Epithelial cell of proximal tubule (primary cell): ENCODE measurements at places on chromosomes 2 and 18. TPM values are rescaled to one million over a fixed set of nuclear protein-coding genes. Genes with fewer than 3 reads are reported as not detected.

GDF7 gene
- total RNA-seq = not detected in 2 replicates

FAM124B gene
- total RNA-seq = 0.07 TPM in 1 of 2 replicates, not detected in the other

CHRNG gene
- not detected in 2 replicates for total RNA-seq

RASGRP3 gene
- 0.36 and 1.1 TPM in 2 replicates for total RNA-seq

RAB12 gene
- 42.1 and 44.3 TPM in 2 replicates for total RNA-seq

IL36A gene
- not detected in 2 replicates for total RNA-seq

ST8SIA3 gene
- not detected in 2 replicates for total RNA-seq

TRIM43 gene
- not detected in 2 replicates for total RNA-seq

CNGA3 gene
- total RNA-seq = not detected in 2 replicates

FEV gene
- not detected in 2 replicates for total RNA-seq

MAPK4 gene
- 0.36 and 1.3 TPM in 2 replicates for total RNA-seq

SETBP1 gene
- total RNA-seq = 0.65 and 2.4 TPM in 2 replicates

DOK1 gene
- 30.5 and 35.7 TPM in 2 replicates for total RNA-seq

CBLN2 gene
- total RNA-seq = 0.07 TPM in 1 of 2 replicates, not detected in the other

C18orf54 gene
- total RNA-seq = 6.4 and 12.9 TPM in 2 replicates

FTCDNL1 gene
- total RNA-seq = 0.06 and 1.2 TPM in 2 replicates

GYPC gene
- total RNA-seq = 59.9 and 101 TPM in 2 replicates

CD302 gene
- total RNA-seq = 1.7 and 2.0 TPM in 2 replicates

GRCh38 chr2:64862623-64863022 lies 126.6 kb upstream of the SLC1A4 start:
- DNase-seq = no peak

DNA sequence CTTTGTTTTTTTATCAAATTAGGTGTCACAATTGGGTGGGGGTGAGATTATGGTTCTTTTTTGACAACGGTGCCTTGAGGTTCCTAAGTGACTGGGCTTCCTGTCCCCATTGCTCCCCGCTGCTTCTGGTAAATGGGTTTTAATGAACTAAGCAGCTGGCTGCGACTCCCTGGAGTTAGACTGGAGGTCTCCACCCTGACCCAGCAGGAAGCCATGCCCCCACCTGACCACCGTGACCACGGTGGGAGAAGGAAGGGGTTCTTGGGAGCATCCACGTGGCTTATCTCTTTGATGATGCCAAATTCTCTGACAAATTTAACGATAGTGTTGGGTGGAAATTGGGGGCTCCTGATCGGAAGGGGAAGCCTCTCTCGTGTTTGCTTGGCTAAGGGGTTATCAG lies 12.2 kb downstream of the CNDP2 start:
- no peak for DNase-seq

GRCh38 chr2:48728840-48729239 lies 26.7 kb downstream of the LHCGR start:
- DNase-seq = no peak

- no peak for DNase-seq
Measured at GRCh38 chr2:132816234-132816633, 146.2 kb upstream of the LYPD1 start.

DNA sequence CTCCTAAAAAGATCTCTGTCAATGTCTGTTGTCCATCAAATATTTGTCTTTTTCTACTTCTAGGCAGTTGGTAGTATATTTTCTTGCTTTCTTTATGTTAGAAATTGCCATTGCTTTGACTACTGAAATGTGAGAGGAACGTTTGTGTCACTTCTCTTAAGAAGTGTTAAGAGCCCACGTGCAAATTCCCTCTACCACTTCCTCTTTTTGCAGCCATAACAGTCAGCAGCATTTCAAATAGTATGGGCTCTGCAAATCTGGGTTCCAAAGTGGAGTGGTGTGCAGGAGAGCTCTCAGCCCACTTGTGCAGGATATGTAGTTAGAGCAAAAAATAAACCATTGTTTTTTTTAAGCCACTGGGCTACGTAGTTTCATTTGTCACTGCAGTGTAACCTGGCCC lies 314.0 kb downstream of the MEIS1 start:
- no peak for DNase-seq

DNA sequence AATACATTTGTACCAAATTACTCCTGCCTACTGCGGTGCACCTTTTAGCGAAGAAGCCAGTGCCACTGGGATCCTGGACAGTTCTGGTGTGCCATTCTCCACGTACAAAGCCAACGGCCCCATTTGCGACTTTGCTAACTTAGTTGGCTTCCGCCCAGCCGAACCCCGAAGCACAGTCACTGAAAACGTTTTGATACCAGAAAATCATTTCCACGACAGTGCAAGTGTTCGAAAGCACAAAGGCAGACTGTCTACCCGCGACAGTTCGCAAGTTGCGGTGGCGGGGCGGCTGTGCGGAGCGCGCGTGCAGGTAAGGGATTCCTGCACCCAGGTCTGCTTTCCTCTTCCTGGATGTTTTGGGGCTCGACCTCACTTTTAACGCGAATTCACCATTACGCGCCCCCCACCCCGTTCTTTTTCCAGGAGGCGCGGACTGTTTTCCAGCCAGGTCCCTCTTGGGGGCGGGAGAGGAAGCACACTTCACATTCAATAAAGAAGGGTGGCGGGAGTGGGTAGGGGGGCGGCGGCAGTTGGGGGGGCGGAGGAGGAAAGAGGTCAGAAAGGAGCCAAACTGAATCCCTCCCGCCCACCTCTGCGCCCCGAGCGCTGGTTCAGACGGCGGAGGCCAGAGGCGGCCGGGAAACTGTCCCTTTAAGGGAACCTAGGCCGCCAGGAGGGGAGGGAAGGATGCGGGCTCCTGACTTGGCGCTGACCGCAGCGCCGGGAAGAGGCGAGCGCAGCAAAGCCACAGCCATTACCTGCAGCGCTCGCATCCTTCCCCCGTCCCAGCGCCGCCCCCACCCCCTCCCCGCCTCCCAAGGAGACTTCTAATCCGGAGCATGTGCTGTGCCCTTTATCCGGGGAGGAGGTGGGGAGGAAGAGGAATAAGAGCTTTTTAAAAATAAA lies 107.4 kb upstream of the KCTD1 start:
- no peak for DNase-seq

GRCh38 chr2:85706599-85707296 lies 12.6 kb downstream of the GNLY start:
- DNase-seq = no peak

DNA sequence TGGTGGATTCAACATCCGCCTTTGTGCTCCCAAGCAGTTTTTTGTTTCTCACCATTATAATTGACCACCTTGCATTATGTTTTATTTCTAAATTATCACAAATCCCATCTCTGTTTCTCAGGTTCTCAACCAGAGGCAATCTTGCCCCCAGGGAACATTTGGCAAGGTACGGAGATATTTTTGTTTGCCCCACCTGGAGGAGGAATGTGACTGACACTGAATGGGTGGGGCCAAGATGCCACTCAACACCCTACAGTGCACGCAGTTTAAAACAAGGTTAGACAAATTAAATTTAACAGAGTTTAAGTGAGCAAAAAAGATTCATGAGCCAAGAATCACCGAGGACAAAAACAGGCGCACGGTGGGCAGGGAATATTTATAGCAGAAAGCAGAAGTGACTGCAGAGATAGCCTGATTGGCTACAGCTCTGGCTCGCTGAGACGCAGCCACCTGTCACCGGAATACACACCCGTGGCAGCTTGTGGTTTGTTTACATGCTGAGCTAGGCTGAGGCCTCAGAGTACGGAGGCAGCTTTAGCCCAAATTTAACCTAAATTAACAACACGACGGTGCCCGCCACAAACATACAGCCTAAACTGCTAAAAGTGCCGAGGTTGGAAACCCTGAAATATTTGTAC lies 150.0 kb upstream of the ALKAL2 start:
- no peak for DNase-seq

DNA sequence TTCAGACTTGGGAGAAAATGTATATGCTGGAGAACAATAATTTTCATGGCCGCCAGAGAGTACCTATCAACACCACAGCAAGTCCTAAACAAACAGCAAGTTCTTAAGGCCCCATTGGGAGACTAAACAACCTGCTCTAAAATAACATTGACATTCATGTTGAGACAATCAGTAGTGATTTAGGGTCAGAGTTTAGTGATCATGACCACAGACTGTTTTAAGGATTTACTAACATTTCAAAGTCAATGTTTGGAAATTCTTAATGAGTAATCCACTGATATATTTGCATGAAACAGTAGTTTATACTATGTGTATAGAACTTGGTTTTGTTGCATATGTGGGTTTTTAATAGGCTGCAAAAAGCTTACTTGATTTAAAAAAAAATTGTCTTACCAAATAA lies 34.7 kb downstream of the RASGRP3 start:
- no peak for DNase-seq

GRCh38 chr2:83233781-83234180 lies 1225.3 kb downstream of the SUCLG1 start:
- no peak for DNase-seq

DNA sequence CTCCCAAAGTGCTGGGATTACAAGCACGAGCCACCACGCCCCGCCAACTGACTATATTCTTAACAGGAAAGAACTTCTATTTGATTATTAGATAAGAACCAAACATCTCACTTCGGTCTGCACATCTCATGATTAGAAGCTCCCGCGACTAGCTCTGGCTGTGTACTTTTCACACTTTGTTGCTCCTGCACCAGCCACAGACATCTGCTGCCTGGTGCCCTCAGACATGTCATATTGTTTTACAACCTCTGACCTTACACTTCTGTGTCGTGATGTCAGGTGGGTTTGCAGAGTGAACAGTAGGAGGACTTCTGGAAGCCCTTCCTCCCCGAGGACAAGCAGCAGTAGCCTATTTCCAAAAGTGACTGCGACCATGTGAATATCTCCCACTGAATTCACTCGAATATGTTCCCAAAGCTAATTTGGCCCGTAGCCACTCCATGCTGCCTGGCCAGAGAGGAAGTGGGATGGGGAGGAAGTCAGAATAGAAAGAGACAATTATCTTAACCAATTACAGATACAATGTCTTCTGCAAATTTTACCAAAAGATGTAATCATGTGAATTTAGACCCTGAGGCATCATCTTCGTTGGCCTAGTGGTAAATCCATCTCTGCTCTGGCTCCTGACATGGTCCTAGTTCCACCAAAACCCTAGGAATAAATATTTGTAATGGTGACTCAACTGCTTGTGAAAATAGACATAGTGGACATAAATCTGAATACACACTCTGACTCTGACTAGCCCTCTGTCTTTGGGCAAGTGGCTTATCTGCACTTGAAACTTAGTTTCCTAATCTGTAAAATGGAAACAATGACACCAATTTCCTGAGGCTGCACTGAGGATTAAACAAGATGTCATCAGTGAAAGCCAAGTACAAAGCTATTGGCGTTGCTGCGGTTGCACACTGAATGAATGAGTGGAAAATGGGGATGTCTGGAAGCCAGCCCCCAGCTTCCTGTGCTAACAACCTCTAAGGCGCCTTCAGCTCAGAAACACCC lies 406.1 kb downstream of the LRATD1 start:
- no peak for DNase-seq

- DNase-seq = no peak
Measured at GRCh38 chr2:239316562-239317465, 84.0 kb downstream of the HDAC4 start.

GRCh38 chr2:207477896-207478295 lies 51.9 kb upstream of the CREB1 start:
- no peak for DNase-seq

GRCh38 chr18:48006415-48007175 lies 76.1 kb upstream of the SMAD2 start:
- DNase-seq = no peak

DNA sequence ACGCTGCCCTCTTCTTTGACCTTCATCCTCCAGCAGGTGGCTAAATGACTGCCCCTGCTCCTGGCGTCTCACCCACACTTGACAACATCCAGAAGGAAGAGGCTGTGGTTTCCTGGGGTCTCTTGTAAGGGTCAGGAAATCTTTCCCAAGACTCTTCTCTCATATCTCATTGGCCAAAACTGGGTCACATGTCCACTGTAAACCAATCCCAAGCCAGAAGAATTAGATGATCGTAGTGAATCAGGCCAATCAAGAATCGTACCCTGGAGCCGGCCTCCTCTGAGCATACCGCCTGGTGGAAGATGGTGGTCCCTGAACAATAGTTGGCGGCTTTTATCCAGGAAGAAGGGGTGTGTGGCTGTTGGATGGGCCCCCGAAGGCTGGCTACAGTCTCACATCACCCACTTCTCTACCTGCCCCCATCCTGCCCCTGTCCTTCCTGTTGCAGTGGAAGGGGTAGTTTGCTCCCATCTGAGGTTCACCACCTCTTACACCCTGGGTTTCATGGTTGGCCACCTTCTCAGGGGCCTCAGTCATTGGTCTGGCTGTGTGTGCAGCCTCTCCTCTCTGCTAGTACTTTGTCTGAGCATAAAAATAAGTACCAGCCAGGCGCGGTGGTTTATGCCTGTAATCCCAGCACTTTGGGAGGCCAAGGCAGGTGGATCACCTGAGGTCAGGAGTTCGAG lies 3.8 kb downstream of the SAG start:
- DNase-seq = no peak

DNA sequence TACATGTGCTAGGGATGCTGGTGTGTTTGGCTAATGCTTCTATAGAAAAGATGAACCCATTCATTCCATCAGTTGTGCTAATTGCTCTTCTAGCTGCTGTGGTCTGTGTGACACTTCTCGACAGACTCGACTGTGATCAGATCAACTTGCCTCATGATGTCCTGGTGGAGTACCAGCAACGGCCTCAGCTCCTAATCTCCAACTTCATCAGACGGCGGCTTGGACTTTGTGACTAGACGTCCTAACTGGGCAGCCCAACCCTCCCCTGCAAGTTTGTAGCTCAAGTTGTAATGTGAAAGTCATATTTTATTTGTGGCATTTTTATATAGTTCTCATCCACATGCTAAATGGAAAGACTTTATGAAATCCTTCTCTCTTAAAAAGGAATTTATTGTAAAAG lies 33.0 kb downstream of the UPP2 start:
- DNase-seq = no peak

DNA sequence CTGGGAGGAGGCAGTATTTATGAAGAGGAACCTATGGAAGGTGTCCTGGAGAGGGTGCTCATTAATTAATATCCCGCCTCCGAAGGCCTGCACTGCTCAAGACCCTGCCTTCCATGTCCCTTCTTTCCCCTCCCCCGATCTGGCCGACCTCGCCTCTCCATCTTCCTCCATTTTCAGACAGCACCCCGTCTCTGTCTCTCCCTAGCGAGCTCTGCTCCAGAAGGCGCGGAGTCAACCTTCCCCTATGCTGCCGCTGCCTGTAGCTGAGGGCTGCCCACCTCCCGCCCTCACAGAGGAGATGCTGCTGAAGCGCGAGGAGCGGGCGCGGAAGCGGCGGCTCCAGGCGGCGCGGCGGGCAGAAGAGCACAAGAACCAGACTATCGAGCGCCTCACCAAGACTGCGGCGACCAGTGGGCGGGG lies 1.1 kb upstream of the WBP1 start:
- DNase-seq = no peak

GRCh38 chr2:234355021-234355720 lies 141.7 kb downstream of the ARL4C start:
- no peak for DNase-seq
